Hypothalamus (tissue), 51 donors: ENCODE measurements at places on chromosomes 3 and 15.
A peak's percentile ranks its signal among the peaks of the same experiment; 100 is the strongest.

DNA sequence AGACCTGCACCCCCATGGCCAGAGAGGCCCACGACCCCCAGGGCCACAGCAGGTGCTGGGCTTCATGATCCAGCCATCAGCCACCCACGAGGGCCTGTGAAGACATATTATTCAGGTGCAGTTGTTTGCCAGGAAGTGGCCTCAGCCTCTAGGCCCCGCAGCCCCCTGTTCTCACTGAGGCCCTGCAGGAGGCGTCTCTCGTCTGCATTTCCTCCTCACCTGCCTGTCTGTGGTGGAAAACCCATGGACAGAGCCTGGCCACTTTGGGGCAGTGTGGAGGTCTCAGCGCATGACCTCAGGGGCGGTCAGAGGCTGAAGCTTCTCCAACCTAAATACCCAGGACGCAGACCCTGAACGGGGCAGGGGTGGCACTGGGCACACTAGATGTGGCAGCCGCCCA is 18.6 kb downstream of the UROC1 start:
- DNase-seq: no peak

DNA sequence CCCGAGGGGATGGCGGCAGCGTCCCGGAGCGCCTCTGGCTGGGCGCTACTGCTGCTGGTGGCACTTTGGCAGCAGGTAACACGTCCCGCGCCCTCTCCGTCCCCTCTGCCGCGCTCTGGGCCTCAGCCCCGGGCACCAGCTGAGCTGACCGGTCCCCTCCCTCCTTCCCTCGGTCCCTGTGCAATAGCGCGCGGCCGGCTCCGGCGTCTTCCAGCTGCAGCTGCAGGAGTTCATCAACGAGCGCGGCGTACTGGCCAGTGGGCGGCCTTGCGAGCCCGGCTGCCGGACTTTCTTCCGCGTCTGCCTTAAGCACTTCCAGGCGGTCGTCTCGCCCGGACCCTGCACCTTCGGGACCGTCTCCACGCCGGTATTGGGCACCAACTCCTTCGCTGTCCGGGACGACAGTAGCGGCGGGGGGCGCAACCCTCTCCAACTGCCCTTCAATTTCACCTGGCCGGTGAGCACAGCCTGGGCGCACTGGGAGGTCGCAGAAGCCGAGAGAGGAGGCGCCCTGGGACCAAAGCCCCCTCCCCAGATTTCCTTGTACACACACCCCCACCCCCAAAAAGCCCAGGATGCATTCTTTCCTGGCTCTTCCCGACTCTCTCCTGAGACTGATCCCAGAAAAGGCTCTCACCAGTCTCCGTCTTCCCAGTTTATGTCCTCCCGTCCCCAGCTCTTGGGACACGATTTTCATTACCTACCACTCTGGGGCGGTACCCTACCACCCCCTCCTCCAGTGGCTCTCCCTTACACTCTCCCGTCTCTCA is 705 bp downstream of the DLL4 start:
- no peak for DNase-seq

GRCh38 chr3:147191795-147192385 is 214.5 kb downstream of the ZIC4 start:
- no peak for DNase-seq

DNA sequence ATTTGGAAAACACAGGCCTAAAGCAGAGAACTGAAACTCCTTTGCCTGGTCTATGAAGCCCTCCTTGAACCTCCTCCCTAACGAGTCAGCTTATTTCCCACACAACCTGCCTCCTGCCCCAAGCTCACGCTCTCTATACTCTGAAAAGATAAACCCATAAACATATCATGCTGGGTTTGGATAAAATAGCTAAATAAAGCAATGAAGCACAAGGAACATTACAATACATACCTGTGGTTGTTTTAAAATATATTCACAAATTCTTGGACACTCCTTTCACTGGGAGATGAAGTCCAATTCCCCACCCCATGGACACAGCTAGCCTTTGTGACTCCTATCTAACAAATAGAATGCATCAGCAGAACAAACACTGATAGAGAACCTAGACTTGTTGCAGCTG is 98.2 kb downstream of the PLCH1 start:
- no peak for DNase-seq

DNA sequence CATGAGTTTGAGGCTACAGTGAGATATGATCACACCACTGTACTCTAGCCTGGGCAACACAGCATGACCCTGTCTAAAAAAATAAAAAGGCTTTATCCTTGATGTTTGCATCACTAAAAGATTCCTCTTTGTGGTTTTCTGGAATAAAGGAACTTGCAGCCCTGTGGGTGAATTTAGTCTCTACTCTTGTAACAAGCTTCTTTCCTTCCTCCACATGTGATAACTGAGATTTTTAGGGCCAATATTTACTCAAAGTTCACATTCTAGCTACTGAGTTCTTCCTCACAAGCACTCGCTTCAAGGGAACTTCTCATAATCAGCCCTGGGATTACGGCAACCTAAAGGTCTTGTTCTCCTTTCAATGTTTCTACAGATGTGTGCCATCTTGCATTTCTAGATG is 24.6 kb downstream of the COMMD2 start:
- no peak for DNase-seq

- DNase-seq: no peak
Observed at GRCh38 chr15:63080634-63081250, 38.2 kb downstream of the TPM1 start.

GRCh38 chr3:131608296-131608695 is 105.5 kb upstream of the MRPL3 start:
- no peak for DNase-seq

DNA sequence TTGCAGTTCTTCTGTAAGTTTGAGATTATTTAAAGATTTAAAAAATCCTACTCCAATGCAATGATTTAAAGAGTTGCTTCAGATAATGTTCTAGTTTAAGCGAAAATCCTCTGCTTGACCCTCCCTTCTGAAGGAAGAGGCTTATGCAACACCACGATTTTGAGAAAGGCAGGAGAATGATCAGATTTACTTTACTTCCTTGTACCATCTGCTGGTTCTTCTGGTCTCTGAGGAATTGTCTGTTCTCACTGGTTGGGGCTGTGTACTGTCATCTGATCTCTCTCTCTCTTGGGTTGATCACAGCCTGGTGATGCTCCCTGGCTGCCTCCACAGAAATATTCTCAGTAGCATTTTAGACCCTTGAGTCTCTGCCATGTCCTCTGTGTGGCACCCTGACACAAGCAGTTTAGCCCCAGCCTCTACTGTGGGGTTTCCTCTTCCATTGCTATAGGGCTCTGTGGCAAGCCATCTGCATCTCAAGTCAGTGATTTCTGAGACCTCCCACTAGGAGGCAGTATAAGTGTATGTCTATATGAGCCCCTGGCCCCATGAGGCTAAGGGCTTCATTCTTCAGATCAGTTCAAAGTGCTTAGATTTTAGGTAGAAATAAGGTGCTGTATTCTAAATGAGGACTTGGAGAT is 50.8 kb upstream of the PLAAT1 start:
- no peak for DNase-seq

DNA sequence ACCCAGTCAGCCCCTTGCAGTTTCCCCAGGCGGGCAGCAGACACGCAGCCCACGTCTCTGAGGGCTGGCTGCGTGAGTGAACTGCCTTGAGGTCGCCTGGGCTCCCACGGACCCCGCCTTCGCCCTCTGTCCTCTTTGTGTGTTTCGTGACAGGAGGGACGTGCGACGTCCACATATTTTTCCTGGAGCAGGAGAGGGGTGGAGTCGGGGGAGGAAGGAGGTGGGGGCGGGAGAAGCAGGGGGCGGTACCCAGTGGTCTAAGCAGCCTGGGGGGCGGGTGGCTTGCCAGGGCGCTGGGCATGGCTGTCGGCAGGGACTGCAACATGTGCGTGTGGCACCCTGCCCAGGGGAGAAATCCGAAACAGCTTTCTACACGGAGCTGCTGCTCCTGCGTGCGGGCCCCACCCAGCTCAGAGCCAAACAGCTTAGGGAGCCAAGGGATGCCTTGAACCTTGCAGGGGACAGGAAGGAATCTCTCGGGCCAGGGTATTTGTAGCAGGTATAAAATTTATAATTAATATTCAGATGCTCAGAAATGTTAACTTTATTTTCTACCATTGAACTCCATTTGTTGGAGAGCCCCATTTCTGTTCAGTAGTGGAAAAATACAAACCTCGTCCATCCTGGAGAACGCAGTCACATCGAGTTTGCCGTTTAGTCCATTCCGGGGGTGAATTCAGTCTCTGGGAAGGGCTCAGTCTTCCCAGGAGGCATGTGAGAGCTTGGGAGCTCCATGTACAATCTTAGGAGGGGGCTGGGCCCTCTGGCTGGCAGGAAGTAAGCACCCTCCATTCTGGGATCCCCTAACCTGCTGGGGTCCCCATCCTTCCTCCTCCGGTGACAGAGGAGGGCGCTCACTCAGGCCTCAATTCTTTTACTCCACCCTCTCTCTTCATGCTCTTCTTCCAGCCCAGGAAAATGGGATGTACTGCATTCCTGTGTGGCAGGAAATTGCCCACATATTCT is 79.1 kb upstream of the MEF2A start:
- peak; percentile 45 for DNase-seq
